WERI-Rb-1 (cell line): ENCODE measurements at places on chromosomes 4 and X.

DNA sequence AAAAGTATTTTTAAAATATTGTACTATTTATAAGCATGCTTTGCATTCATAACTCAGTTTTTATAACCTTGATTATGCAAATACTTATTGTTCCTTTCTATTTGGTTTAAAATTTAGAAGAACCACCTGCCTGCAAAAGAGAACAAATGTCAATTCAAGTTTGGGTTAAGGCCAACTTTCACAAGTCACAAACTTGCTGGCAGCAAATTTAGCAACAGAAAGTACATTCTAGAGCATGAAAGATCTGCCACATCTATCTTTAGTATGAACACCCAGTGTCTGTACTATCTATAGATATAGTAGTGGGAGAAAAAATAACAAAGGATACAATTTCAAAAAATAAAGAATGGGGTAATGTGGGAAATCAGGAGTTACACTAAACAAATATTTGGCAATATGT is 1014.2 kb downstream of the C4orf33 start:
- no peak for DNase-seq

DNA sequence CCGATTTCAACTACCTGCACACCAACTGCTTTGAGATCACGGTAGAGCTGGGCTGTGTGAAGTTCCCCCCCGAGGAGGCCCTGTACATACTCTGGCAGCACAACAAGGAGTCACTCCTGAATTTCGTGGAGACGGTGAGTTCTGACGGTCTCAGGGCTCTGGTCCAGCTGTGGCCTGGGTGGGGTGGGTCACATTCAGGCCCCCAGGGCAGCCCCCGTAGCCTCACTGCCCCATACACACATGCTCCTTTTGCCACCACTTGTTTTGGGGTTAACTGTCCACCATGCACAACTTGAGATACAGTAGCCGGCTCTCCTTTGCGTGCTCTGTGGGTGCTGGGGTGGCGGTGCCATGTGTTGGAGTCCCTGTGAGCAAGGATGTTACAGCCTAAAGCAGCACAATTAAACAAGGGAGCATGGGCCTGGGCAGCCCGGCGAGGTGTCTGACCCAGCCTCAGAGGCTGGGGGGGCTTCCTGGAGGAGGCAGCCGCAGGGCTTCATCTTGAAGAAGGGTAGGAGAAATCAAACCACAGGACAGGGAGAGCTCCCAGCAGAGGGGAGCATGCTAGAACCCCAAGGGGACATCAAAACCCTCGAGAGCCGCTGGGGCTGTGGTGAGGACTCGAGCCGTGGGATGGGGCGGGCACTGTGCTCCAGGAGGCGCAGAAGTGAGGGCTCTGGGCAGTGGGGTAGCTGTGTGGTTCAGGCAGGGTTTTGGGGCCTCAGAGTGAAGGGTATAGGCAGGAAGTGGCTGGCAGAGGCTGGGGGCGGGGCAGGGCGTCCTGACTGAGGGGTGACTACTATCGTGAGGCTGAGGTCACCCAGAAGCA is 22.0 kb downstream of the CPZ start:
- no peak for DNase-seq

GRCh38 chr4:15343000-15343399 is 84.8 kb upstream of the C1QTNF7 start:
- no peak for DNase-seq

- DNase-seq, result no peak
Measured at GRCh38 chr4:134027931-134028330, 173.7 kb downstream of the PABPC4L start.

DNA sequence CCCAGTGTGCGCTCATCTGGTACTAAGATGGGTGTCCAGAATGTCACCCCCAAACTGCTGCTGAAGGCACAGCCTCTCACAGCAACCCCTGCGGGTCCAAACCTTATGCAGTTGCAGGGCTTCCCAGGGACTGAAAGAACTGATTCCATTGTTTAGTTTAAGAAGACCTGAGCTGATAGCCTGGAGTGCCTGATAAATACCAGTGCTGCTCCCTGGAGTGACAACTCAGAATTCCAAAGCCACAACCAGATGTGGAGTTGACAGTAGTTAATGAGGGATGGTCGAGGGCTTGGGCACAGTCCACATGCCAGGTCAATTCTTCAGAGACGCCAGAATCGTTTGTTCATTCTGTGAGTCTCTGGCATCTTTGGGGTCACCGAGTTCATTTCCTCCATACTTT is 71.2 kb downstream of the LNX1 start:
- DNase-seq, result no peak

GRCh38 chr4:105014234-105014633 is 132.4 kb upstream of the TET2 start:
- DNase-seq, result no peak
